ENCODE measurements at places on chromosomes 5 and 9. TPM values are rescaled to one million over a fixed set of nuclear protein-coding genes. Genes with fewer than 3 reads are reported as not detected.

- H3K36me3 ChIP-seq: no peaks in the 10 kb centered on the region
- DNase-seq: no peak
- no peaks in the 10 kb centered on the region for H3K4me1 ChIP-seq
- no peak overlapping the region for H3K4me3 ChIP-seq
- H3K27me3 ChIP-seq: no peaks in the 10 kb centered on the region
Observed at GRCh38 chr5:10653751-10654400, 90.0 kb downstream of the ANKRD33B start.

DNA sequence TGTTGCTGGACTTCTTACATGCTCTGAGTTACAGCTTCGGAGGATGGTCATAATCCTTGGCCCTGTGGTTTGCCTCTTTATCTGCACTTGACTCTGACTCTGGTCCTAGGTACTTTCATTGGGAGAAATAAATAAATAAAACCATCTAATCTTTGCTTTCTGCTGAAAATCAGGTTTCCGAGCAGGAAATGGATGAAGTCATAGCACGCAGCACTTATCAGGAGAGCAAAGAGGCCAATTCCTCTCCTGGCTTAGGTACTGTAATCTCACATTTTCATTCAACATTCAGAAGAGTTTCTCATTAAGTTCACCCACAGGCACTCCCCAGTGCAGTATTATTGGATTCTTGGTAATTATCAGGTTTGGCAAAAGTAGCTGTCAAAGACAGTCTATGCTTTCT is 104.7 kb downstream of the GOLPH3 start:
- DNase-seq: no peak
- H3K27ac ChIP-seq: no peak overlapping the region
- H3K36me3 ChIP-seq: peaks cover 2% of the 10 kb centered on the region
- H3K27me3 ChIP-seq: no peaks in the 10 kb centered on the region
- no peak overlapping the region for H3K4me3 ChIP-seq

- H3K4me1 ChIP-seq: peaks cover 44% of the 10 kb centered on the region
- peak overlapping the region; percentile 63 for H3K27ac ChIP-seq
- no peaks in the 10 kb centered on the region for H3K27me3 ChIP-seq
- H3K4me3 ChIP-seq: no peak overlapping the region
- DNase-seq: no peak
Observed at GRCh38 chr5:151178372-151178771, 20.8 kb upstream of the ANXA6 start.

DNA sequence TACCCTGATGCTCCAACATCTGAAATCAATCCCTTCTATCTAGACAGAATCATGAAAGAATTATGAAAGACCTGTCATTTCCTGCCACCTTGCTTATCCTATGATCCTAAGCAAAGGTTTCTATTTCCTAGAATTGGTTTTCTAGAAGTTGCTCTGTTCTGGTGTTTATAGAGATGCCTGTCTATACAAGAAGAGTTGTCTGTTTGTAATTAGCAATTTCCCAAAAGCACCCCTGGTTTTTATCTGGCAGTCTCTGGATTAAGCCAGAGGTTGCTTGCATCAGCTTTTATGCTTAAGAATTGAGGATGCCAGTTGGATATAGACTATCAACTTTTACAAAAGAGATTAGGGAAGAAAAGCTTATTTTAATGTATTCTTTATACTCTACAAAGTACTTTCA is 133.0 kb upstream of the EFNA5 start:
- no peak for DNase-seq
- no peaks in the 10 kb centered on the region for H3K4me1 ChIP-seq
- no peak overlapping the region for H3K27ac ChIP-seq
- no peak overlapping the region for H3K4me3 ChIP-seq

Gene LCN10
- 11.0 TPM for total RNA-seq

Gene ALDOB
- total RNA-seq: not detected
